ENCODE measurements at places on chromosomes 2 and 18. TPM values are rescaled to one million over a fixed set of nuclear protein-coding genes. Genes with fewer than 3 reads are reported as not detected.

Gene COL6A3
- total RNA-seq: 119 TPM

Gene MDH1B
- total RNA-seq: 0.26 TPM

Gene COL3A1
- total RNA-seq: 188 TPM

Gene M1AP
- 1.4 TPM for total RNA-seq

Gene FAHD2A
- 22.8 TPM for total RNA-seq

Gene OSR1
- 9.7 TPM for total RNA-seq

Gene FOXI3
- total RNA-seq: not detected

Gene KRTCAP3
- total RNA-seq: 22.5 TPM

All from upper lobe of right lung (tissue), 1 donor.